Stimulated activated CD8-positive, alpha-beta memory T cell treated with anti-CD3 and anti-CD28 coated beads, Interleukin-4, amount 100 ng/mL, for 24 hours (primary cell): ENCODE measurements at places on chromosomes 7 and 10.

DNA sequence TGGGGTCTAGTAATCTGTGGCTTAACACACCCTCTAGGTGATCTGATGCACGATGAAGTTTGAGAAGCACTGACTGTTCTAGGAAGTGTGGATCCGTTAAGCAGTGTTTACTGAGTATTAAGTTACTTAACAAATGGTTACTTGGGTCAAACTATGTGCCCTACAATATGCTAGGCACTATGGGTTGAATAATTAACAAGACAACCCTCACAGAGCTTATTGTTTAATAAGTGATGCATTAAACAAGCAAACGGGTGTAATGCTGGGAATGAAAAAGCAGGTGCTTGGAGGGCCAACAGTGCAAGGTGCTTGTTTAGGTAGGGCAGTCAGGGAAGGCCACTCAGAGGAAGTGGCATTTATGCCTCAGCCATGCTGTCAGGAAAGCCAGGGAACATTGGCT lies 378.0 kb upstream of the PODXL start:
- DNase-seq: no peak

DNA sequence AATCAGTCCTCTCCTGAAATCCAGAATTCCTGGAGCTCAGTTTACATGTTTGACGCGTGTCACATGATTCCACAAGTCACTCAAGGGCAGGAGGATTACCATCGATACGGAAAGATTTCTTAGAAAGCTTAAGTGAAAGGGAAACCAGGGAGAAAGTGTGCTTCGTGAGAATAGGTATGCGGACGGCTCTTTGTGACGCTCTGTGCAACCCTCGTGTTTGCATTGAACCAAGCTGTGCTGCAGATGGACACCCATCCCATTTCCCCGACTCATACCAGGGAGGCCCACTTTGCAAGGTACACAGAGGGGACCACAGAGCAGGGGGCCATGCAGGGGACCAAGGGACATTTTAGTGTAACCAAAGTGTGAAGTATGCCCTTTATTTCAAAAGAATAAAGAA lies 43.2 kb downstream of the IKZF1 start:
- DNase-seq: no peak

GRCh38 chr7:112362731-112363131 lies 87.5 kb upstream of the IFRD1 start:
- DNase-seq: no peak

GRCh38 chr10:101829561-101830315 lies 11.5 kb upstream of the OGA start:
- no peak for DNase-seq

- no peak for DNase-seq
Observed at GRCh38 chr10:96587264-96588059, 650 bp upstream of the TM9SF3 start.

DNA sequence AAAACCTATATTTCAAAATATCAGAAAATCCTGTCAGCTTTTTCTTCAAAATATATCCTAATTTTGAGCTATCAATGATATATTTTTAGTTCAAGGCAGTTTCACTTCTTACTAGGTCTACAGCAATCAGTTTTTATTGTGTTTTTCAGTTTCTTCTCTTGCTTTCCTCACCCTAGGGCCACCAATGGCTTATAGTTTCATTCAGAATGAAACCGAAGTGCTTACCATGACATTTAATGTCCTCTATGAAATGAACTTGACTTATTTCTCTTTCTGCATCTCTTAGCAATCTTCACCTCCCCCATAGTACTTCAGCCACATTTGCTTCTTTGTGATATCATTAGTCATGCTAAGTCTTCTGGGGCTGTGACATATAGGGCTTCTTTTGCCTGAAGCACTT lies 100.3 kb downstream of the ARL5B start:
- no peak for DNase-seq

GRCh38 chr10:36559412-36560400 lies 565.7 kb upstream of the ANKRD30A start:
- DNase-seq: no peak

DNA sequence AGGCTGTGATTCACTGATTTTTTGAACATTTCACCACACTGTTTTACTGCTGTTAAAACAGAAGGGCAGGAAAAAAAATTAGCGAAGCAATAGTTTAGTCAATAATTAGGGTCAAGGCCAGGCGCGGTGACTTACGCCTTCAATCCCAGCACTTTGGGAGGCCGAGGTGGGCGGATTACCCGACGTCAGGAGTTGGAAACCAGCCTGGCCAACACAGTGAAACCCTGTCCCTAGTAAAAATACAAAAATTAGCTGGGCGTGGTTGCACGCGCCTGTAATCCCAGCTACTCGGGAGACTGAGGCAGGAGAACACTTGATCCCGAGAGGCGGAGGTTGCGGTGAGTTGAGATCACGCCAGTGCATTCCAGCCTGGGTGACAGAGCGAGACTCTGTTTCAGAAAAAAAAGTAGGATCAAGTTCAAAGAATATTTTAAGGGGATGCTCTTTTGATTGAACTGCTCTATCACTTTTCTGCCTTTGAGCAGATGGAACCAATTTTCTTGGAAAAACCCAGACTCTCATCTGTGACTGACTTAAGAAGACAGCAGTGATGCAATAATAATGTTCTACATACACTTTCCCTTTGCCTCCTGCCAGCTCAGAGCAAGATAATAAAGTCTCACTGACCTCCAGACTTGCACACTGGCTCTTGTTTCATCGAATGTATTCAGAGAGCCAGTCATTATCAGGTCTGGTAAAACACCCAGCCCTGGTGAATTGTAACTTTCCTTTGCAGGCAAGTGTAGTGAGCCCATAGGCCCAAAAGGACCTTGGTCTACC lies 1.6 kb upstream of the PPA1 start:
- no peak for DNase-seq

DNA sequence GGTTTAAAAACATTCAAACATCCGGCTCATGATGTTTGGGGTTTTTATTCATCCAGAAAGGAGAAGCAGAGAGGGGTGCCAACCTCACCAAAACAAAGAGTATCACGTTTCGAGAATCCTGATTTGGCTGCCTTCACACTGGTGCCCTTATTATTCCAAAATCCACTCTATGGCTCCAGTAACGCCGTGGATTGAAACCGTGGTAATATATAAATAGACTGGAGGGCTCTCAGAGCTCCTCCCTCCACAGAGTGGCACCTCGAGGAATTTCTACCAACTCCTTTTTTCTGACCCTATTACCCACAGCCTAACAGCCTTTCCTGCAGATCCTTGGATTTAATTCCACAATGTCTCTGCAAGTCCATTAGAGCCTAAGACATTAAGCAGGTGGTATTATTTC lies 353.6 kb downstream of the CRPPA start:
- no peak for DNase-seq

DNA sequence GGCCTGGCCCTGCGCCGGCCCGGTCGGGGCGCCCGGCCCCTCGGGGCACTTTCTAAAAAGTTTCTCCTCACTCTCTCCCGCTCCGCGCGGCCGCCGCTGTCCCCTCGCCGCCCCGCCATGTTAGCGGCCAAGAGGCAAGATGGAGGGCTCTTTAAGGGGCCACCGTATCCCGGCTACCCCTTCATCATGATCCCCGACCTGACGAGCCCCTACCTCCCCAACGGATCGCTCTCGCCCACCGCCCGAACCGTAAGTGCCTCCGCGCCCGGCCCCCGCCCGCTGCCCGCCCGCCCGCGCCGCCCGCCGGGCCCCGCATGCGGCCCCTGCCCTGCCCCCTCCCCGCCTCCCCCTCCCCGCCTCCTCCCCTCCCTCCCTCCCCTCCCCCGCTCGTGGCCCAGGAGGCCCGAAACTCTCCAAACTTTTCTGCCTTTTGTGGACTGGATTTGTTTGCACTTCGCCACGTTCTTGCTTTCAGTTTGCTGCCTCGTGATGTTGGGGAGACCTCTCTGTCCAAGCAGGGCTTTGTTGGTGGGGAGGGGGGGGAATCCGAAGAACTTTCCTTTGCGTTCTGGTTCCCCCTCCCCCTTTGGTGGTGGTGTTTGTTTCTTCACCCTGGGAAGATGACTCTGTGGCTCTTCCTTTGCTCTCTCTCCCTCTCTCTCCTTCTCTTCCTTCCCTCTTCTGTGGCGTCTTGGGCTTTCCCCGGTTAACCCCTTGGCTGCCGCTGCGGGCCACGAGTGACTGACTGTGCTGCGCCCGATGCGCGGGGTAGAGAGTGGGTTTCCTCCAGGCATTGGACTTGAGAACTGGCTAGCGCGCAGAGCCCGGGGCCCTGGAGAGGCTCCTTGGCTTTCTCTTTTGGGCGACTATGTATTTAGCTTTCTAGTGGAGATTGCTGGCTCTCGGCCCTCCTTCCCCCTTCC lies 1.6 kb downstream of the TCF7L2 start:
- DNase-seq: no peak

GRCh38 chr10:88598055-88598454 lies 11.5 kb downstream of the LIPJ start:
- no peak for DNase-seq

GRCh38 chr7:46581268-46581667 lies 660.2 kb upstream of the IGFBP3 start:
- no peak for DNase-seq

DNA sequence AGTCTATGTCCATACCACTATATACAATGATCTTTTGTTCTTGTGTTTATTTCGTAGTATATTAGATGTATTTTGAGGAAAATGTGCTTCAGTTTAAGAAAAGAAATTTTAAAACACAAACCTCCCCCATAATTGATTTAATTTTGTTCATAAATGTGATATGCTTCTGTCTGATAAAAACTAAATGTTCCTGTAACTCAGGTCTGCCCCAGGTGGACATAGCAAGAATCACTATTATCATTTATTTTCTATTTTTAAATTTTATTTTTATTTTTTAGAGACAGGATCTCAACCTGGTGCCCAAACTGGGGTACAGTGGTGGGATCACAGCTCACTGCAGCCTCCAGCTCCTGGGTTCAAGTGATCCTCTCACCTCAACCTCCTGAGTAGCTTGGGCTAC lies 43.2 kb downstream of the BEND7 start:
- DNase-seq: no peak

GRCh38 chr7:39667341-39667923 lies 44.1 kb downstream of the RALA start:
- no peak for DNase-seq

DNA sequence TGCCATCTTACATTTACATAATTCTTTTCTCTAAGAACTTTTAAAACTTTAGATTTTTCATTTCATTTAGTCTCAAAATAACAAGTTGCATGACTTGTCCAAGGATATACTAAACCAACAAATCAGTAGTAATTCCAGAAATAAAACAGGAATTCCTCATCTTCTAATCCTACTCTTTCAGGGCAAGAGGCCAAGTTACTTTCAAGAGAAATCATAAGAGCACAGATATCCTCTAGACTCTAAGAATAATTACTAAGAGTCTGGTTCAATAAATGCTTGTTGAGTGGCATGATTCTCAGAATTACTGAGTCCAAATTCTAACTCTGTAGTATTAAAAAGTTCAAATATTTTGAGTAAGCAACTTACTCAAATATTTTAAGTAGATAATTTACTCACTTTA lies 12.9 kb downstream of the PDZD8 start:
- no peak for DNase-seq

DNA sequence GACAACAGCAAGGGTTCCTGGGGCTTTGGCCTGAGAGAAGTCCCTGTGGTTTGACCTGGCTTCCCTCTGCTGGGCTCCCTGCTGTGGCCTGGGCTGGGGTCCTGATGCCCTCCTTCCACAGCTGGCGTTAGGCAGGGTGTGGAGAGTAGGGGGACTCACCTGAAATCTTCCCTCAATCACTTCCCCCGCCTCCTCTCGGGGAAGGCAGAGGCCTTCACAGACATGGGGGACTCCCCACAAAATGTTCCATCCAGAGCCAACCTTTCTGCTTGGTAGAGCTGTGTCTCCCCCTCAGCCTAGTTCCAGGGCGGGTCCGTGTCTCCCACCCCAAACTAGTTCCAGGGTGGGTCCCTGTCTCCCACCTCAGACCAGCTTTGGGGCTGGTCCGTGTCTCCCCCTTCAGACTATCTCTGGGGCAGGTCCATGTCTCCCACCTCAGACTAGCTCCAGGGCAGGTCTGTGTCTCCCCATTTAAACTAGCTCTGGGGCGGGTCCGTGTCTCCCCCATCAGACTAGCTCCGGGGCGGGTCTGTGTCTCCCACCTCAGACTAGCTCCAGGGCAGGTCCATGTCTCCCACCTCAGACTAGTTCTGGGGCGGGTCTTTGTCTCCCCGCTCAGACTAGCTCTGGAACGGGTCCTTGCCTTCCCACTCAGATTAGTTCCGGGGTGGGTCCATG lies 2.2 kb downstream of the PVRIG start:
- no peak for DNase-seq

GRCh38 chr7:113404245-113404644 lies 285.9 kb upstream of the SMIM30 start:
- no peak for DNase-seq
